Cerebellar nuclear complex (tissue), 1 donor: ENCODE measurements at places on chromosomes 6 and 20.

GRCh38 chr20:46484954-46485353 lies 28.4 kb downstream of the ZNF334 start:
- no peak for DNase-seq

DNA sequence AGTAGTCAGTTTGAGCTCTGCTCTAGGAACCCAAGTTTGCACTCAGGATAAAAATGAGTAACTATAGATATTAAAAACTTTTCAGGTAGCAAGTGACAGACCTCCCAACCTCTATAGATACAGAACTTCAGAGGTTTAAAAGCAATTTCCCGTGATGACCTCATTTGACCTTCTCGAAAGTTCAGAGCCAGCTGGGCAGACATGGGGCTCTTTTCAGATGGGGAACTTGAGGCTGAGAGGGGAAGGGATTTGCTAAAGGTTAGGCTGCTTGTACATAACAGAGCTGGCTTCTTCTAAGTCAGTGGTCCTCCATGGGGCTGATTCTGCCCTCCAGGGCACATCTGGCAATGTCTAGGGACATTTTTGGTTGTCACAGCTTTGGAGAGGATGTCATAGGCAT lies 58.8 kb upstream of the ZNF831 start:
- DNase-seq, result no peak

DNA sequence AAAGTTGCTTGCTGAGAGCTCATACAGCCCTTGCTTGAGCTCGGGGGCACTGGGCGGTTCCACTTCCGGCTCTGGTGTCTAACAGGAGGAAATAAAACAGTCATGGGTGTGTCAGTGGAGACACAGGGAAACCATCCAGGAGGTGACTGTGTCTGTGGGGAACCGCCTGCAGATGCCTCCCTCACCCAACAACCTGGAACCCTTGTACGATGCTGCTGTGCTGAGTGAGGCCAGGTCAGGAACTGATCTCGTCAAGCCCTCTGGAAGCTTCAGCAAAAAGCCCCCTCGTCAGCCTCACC lies 15.5 kb downstream of the TXNDC5 start:
- DNase-seq, result no peak

- DNase-seq, result no peak
These were observed 25.5 kb upstream of the KCNK16 start for GRCh38 chr6:39347906-39348585.

- no peak for DNase-seq
These were observed 62.8 kb downstream of the SAMD3 start for GRCh38 chr6:130159956-130160355.

- DNase-seq, result no peak
These were observed 5.9 kb upstream of the BPI start for GRCh38 chr20:38297916-38298674.

DNA sequence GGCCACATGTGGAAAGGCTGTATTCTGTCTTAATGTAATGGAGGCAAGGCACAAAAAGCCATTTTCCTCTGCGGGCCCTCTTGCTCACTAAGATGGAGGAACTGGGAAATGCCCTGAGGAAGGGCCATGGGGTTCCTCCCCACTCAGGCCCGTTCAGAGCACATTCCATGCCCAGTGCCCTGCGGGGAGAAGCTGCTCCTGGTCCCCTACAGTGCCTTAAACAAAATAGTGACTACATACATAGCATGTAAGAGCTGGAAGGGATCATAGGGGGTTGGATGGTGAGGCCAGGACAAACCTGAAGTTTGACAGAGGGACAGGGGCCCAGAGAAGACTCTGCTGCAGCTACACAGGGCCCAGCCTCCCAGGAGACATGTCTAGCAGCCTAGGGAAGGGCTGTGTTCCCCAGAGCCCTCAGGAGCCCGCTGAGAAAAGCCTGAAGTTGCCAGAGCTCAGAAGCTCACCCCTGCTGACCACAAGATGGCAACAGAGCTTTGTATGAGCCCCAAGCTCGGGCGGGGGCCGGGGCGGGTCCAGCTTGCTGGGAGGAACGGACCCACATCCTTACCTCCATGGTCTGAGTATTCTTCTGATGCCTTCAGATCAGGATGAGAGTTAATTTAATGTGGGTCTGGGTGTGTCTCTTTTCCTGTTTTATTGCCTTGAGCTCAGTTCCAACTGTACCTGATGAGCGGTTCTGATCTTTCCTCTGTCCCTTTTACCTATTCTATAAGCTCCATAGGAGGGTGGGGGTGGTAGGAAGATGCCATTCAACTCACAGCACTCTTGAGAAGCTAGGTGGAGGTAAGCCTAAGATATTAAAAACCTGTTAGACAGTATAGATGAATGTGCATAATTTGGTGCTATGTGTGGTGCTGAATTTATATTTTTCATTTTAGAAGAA lies 242.9 kb downstream of the CDC5L start:
- DNase-seq, result no peak

GRCh38 chr6:36269834-36270705 lies at the start of gene PNPLA1:
TSS of gene PNPLA1 (plus strand) at chr6:36270060. CDS start at chr6:36270460, 400 bp downstream.
- no peak for DNase-seq

DNA sequence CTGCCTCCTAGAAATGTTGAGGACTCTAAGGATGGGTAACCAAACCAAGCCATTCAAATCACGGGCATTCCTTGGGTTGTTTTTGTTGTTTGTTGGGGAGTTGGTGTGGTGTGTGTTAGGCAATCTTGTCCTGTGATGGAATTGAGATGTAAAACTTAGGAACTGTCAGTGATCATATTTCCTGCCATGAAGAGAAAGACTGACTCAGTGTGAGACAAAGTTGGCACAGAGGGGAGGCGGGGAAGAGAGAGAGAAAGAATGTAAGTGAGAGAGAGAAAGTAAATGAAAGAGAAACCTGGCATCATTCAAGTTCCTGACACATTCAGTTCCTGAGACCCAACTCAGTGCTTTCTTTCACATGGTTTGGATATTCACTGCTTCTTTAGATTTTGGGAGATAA lies 21.6 kb upstream of the FBXO30 start:
- no peak for DNase-seq

DNA sequence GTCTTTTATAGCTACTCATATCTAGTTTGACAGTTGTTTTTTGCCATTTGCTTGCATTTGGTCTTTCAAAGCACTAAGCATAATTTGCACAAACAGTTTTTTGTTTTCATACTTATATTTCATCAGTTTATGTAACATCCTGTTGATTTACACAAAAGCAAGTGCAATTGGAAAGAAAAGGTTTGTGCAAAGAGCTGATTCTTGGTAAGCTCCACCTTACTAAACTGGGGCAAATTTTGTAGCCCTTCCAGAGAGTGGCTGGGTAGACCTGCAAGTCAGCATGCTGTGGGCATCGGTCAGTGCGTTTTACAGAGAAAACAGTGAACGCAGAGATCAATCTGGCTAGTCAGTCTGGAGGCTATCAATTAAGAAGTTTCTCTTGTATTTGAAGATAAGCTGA lies 34.5 kb downstream of the TXLNB start:
- DNase-seq, result no peak

GRCh38 chr6:158947284-158947683 lies 52.7 kb downstream of the RSPH3 start:
- DNase-seq, result no peak

DNA sequence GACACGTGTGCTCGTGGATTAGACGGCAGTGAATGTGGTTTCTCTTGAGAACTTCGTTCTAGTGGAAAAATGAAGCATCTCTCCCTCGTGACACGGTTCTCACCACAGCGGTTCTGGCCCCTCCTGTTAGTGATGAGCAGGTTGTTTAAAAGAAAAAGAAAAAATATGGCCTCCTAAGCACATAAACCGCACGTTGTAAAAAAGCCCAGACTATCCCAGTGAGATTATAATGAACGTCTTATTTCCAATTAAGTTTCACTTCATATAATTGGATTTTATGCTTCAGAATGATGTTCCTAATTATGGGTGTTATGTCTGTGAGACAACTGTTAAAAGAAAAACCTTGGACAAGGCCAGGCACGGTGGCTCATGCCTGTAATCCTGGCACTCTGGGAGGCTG lies 74.5 kb upstream of the FRMD1 start:
- DNase-seq, result no peak

DNA sequence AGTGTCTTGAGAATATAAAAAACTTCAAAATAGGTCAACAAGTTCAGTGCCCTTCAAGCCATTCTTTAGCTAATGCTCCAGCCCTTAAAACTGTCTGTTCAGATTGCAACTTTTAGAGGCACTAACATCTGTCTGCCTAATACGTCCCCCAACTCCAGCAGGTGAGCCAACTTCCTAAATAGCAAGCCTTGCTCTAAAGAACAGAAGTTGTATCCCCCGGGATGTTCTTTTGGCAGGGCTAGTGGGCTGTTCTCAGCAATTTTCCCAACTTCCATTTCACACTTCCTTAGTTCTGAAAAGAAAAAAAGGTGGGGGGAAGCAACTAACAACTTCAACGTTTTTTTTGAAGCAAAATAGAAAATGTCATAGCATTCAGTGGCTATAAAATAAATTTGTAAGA lies 290.0 kb upstream of the PTCHD4 start:
- DNase-seq, result no peak

GRCh38 chr6:21666853-21667681 lies 73.5 kb downstream of the SOX4 start:
- DNase-seq, result no peak

GRCh38 chr6:11692451-11693376 lies 85.9 kb downstream of the ADTRP start:
- no peak for DNase-seq

- DNase-seq, result no peak
These were observed 131.0 kb upstream of the IFNGR1 start for GRCh38 chr6:137349856-137350830.

- DNase-seq, result no peak
These were observed 3.4 kb upstream of the ZNF217 start for GRCh38 chr20:53597030-53597482.

GRCh38 chr6:4358414-4359107 lies 223.2 kb upstream of the ECI2 start:
- DNase-seq, result peak; percentile 15

- no peak for DNase-seq
These were observed 99.3 kb upstream of the BMP5 start for GRCh38 chr6:55974688-55975087.

GRCh38 chr20:15205028-15205427 lies 867.6 kb upstream of the FLRT3 start:
- no peak for DNase-seq

- DNase-seq, result no peak
These were observed 67.4 kb downstream of the ECT2L start for GRCh38 chr6:138863321-138863720.

GRCh38 chr6:15517600-15517999 lies 145.2 kb downstream of the DTNBP1 start:
- DNase-seq, result no peak

GRCh38 chr20:18722371-18722770 lies 91.2 kb upstream of the SCP2D1 start:
- DNase-seq, result no peak

DNA sequence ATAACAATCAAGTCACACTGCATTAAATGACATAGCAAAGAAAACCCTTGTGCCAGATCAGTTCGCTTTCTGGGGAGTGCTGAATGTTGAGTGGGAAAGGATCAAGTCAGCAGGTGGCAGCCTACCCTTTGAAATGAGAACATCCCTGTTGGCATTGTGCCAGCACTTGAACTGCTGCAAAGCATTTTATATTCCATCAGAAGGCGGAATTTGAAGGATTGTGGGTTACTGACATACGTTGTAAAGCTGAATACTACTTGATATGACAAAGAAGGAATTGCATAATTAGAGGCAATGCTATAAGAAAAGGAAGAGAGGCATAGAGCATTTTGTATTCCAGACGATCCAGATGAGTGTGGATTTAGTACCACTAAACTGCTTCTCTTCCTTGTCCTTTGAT lies 26.5 kb downstream of the BCKDHB start:
- DNase-seq, result no peak

GRCh38 chr6:167951781-167952511 lies 45.5 kb upstream of the KIF25 start:
- DNase-seq, result no peak
